ELR (cell line): ENCODE measurements at places on chromosomes 1 and 21.

- no peak for DNase-seq
Observed at GRCh38 chr1:29746076-29746665, 509.8 kb downstream of the PTPRU start.

GRCh38 chr1:155648207-155649147 lies 38.5 kb downstream of the MSTO1 start:
- DNase-seq: peak; percentile 93

DNA sequence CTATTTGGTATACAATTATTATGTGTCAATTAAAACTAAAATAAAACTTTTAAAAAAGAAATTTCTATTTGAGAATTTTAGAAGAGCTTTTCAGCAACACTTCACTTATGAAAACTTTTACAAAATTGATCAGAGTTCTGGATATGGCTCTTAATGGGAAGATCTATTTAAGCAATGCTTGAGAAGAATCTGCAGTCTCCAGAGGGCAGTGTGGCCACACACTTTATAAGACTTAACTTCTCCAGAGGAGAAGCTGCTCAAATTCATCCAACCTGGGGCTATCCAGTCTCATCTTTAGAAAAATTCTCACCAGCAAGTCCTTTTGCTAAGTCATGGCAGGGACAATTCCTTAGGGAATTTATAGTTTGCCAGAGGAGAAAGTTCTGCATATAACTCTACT lies 25.2 kb upstream of the AGO1 start:
- DNase-seq: peak; percentile 39

GRCh38 chr1:221557013-221557412 lies 184.9 kb downstream of the DUSP10 start:
- peak; percentile 9 for DNase-seq

GRCh38 chr1:23590058-23590783 lies 30.9 kb upstream of the ID3 start:
- no peak for DNase-seq

DNA sequence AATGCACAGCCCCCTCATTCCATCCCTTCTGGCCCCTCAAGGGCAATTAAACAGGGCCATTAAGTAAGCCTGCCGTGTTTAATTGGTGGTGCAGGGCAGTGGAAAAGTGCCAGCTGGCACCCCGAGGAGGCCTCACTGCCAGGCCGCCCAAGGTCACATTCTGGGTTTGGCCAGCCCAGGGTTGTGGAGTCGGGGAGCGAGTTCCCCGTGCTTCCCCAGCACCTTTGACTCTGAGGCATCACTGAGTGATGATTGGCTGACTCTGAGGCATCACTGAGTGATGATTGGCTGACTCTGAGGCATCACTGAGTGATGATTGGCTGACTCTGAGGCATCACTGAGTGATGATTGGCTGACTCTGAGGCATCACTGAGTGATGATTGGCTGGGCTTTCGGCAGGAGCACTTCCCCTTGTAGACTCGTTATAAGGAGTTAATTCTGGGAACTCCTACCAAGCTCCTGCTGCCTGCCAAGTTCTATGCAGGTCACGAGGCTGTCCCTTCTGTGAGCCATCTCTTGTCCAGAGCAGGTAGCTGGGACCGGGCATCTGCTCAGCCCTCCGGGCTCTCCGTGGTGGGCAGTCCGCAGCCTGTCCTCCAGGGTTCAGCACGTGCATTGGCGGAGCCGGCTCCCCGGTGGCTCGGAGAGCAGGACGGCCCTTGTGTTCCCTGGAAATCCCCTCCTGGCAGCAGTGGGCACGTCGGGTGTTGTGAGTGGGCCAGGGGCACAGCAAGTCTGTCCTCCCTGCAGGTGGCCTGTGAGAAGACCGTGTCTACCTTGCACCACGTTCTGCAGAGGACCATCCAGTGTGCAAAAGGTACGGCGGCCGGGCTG lies 20.9 kb downstream of the CSTB start:
- no peak for DNase-seq

- DNase-seq: peak; percentile 76
Observed at GRCh38 chr1:8202182-8202905, 115.6 kb upstream of the SLC45A1 start.

GRCh38 chr1:31064111-31064717 lies 1.3 kb downstream of the PUM1 start:
- DNase-seq: peak; percentile 12

DNA sequence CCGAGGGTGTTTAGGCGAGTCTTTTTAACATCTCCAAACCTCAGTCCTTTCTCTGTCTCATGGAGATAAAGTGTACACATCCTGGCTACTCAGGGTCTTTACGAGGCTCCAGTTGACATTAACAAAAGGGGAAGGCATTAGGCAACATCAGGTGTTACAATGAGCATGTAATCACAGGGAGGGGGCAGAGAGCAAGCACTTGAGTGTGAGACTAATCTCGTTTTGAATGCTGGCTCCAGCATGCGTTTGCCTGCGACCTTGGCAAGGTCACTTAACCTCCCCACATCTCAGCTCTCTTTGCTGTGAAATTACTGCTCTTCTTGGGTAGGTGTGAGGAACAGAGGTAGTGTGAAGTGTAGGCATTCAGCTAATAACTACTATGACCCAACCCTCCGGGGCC lies 3.1 kb downstream of the TNNT2 start:
- no peak for DNase-seq

- no peak for DNase-seq
Observed at GRCh38 chr1:50264590-50264989, 155.9 kb downstream of the ELAVL4 start.

DNA sequence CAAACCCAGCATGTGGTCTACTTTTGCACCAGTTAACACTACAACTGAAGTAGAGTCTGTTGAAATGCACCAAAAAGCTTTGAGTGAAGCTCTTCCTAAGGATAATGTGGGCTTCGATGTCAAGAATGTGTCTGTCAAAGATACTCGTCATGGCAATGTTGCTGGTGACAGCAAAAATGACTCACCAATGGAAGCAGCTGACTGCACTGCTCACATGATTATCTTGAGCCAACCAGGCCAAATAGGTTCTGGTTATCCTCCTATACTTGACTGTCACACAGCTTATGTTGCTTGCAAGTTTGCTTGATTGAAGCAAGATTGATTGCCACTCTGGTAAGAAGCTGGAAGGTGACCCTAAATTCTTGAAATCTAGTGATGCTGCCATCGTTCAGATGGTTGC lies 85.2 kb downstream of the DENND1B start:
- DNase-seq: no peak

DNA sequence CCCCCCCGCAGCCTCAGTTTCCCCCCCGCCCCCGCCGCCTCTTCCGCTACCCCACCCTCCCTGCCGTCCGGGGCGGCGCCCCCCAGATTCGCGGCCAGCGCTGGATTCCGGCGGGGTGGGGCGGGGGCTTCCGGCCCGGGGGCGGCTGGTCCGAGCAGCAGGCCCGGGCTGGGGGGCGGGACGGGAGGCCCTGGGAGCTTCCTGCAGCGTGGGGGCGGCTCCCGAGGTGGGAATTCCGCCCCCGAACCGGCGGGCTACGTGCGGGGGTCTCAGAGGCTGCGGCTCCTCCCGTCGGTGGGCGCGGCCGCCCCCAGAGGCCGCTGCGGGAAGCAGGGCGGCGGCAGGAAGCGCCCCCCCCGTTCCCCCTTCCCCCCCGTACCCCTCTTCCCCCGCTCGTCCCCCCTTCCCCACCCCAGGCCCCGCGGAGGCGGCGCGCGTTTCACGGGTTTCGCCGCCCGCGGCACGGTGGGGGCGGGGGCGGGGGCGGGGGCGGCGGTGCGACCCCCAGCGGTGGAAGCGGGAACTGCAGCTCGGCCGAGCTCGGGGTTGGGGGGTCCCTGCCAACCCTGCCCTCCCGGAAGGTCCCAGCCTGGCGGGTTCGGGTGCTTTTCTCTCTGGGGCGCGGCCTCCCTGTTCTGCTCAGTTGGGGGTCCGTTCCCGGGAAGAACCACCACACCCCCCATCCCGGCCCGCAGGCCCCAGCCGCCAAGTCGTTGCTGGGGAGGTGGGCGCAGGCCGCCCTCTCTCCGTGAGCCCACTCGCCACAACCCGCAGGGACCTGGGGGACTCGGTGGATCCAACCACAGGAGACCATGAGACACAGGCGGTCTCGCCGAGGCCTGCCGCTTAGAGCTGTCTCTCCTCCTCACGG lies 76.3 kb downstream of the MORN1 start:
- peak; percentile 67 for DNase-seq

GRCh38 chr1:101238681-101239094 lies 1.9 kb downstream of the S1PR1 start:
- peak; percentile 97 for DNase-seq

DNA sequence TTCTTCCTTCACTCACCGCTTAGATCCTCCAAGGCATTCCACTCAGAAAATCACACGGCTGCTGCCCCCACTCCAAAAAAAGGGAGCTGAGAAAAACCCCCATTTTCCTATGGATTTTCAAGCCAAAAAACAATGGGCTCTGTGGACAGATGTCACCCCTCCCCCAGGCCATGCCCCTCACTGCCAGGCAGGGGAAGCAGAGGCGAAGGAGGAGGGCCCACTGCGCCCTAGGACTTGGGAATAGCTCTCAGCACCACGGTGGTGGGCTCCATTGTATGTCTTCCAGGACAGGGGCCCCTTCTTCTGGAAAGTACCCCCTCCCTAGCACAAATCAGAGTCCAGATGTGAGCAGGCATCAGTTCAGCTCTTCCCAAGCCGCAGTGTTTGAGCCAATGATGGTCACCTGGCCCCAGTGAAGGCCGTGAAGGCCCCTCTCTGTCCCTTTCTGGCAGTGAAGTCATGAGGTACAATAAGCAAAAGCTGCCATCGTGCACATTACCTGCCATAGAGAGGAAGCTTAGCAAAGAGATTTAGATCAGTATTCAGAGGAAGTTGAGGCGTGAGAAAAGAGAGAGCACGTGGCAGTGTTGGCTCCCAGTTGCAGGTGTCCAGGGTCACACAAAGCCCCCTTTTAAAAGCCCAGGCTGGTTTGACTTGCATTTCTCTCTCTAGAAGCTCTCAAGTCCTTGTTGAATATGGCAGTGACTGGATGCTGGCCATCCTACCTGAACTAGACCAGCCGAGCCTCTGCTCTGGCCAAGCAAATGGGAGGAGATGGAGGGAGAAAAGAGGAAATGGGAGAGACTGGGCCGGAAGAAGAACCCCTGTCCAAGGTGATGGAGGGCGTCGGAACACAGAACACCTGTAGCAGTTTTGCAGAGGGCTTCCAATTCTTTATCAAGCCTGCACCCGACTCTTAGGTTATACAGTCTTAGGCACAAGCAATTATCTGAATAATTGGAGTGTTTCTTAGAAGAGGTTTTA lies 149.0 kb downstream of the TOMM20 start:
- no peak for DNase-seq

GRCh38 chr1:101205457-101205856 lies 31.4 kb upstream of the S1PR1 start:
- DNase-seq: no peak

- no peak for DNase-seq
Observed at GRCh38 chr1:37430103-37430985, 44.0 kb upstream of the ZC3H12A start.

DNA sequence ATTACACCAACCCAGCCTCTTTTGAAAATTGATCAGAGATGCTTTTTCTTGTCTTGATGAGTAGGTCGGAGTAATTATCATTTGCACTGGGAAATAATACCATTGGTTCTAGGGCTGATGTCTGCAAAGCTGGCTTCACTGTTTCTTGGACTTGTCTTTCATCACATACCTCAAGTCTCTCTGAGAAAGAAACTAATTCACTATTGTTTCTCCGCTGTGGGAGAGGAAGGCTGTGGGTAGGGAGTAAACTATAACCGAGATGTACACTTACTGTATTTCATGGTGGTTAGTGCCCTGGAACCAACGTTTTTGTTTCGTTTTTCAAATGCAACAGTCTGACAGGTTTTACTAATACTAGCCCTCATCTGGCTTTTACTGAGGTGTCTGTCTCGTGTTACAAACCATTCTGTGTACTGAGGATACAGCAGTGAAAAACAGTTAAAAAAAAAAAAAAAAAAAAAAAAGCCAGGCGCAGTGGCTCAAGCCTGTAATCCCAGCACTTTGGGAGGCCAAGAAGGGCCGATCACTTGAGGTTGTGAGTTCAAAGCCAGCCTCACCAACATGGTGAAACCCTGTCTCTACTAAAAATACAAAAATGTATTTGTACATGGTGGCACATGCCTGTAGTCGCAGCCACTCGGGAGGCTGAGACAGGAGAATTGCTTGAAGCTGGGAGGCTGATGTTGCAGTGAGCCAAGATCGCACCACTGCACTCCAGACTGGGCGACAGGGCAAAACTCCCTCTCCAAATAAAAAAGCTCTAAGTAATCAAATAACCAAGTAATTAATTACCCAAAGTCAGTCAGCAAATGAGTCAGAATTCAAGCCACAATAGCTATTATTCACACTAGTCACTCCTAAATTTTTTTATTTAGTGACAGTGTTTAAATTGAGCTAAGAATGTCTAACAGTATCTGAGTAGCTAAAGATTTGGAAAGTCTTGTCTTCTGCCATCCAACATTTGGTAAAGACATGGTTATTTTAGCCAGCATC lies 23.3 kb downstream of the TOMM20 start:
- DNase-seq: peak; percentile 46

DNA sequence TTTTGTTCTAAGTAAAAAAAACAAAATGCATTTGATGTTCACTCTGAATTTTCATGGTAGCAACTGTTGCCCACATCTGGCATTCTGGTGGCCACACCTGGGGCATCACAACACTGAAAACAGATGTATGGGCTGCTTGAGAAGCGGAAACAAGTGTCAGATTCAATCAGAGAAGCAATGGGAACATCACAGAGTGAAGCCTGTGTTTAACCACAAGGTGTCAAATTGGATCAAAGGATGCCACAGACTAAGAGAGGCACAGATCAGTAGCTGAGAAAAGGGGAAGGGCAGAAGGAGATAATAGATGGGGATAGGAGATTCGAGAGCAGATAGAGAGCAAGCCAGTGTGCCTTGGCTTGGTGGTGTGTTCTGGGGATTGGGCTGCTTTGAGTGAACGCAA lies 49.8 kb upstream of the MTF2 start:
- DNase-seq: no peak

DNA sequence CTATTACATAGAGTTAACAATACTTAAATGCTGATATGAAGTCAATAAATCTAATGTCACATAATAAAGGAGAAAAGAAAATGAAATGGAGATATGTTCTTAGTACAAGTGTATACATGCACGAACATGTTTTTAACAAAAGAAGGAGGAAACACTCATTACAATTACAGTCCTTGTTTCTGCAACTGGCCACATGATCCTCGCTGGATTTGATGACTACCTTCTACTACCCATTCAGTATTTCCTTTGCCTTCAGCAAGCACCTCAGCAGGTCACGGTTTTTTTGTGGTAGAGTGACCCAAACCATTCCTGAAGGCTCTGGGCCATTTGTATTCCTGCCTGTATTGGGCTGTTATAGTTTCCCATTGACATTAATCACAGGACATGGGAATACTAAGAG lies 172.8 kb upstream of the CXADR start:
- DNase-seq: no peak

DNA sequence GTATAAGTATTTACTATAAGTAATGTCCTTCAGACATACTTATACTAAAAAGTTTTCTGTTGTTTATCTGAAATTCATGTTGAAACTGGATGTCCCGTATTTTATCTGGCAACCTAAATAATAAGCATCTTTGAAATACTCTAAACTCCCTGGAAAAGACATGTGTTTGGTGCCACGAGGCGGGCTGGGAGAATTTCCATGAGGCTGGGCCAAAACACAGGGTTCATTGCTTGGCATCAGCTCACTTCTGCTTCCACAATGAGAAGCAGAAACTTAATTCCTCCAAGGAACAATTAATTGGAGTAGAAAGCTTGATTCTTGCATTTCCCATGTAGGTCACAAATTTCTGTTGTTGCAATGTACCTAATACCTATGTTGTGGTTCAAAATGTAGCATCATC lies 110.2 kb downstream of the PSMG1 start:
- DNase-seq: no peak

GRCh38 chr1:22282364-22282995 lies 139.6 kb upstream of the WNT4 start:
- no peak for DNase-seq

GRCh38 chr21:32442566-32443318 lies 30.2 kb downstream of the EVA1C start:
- peak; percentile 67 for DNase-seq

GRCh38 chr1:7989762-7990428 lies 28.4 kb downstream of the PARK7 start:
- no peak for DNase-seq
